ENCODE measurements at places on chromosomes 11 and 22.

- DNase-seq: no peak
Measured at GRCh38 chr22:19882446-19883381, 28.0 kb upstream of the GNB1L start.

DNA sequence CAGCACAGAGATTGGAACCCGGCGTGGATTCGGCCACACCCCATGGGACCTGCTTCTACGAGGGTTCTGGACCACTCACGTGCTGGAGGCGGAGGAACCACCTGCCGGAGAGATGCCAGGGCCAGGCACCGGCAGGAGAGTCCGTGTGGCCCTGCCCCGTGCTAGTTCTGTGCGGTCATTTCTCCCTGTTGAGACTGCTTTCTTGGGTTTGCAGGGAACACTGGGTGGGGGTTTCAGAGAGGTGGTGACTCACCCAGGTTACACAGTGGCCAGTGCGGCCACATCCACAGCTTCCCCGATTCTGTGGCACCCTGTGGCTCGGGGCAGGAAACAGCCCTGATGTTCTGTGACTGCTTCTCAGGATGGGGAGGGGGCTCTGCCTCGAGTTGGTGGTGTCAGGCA is 3.6 kb upstream of the PHLDA2 start:
- DNase-seq: no peak

GRCh38 chr11:27443227-27443626 is 29.4 kb downstream of the LGR4 start:
- DNase-seq: no peak

- DNase-seq: no peak
Measured at GRCh38 chr11:637593-638521, 788 bp downstream of the DRD4 start.

DNA sequence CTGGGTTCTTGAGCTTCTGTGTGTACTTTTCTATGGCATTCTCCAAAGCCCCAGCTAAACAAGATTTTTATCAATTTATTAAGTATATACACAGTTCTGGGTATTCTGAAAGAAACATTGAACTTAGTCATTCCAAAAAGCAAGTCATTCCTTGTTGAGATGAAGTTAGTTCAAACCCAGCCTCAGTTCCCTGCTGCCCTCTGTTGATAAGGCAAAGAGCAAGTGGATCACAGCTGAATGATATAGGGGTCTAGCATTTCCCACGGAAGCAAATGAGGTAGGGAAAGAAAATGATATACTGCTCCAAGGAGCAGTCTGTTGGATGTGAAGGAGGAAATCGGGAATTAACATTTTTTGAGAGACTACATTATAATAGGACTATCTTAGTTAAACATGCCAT is 841.8 kb upstream of the TENM4 start:
- DNase-seq: no peak

- no peak for DNase-seq
Measured at GRCh38 chr22:48630433-48630754, 1197.3 kb downstream of the BRD1 start.

DNA sequence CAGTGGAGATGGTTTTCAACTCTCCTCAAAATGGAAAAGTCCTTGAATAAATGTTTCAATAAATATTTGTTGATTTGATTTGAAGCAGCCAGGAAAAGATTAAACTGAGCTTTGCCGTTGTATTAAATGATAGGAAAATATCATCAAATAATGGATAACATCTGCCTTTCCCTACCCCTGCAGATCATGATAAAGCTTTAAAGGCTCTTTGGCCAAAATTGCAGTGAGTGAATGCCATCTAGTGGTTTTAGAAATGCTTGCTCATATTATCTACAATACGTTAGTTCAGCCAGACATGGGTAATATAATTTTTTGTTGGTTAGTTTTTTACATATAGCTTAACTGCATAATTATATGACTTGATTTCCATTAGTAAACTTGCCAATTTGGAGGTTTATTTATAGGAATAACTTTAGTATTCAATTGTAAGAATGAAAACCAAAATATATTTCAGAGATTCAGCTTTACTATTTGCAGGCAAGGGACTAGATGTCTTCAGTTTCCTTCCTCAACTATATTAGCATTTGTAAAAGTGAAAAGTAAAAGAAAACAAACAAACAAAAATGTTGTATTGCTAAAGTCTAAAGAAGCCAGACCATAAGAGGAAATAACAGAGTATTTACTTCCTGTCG is 159.2 kb downstream of the MSANTD4 start:
- peak; percentile 17 for DNase-seq

DNA sequence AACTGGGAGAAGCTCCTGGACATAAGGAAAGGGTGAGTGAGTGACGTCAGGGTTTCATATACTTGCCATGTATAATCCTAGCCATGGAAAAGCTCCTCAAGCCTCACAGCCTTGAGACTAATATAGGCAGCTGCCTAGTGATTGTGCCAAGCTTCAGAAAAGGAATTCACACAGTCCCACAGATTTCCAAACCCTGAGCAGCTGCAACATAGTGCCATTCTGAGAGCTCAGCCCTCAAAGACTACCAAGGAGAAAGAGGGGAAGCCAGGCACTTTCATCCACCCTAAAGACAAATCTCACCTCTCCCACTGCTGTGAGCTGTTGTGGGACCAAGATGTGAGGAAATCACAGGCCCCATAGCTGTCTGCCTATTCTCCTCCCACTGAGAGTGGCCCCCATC is 707.9 kb upstream of the ANO5 start:
- no peak for DNase-seq

- peak; percentile 44 for DNase-seq
Measured at GRCh38 chr11:65116370-65117205, 913 bp downstream of the ZNHIT2 start.

DNA sequence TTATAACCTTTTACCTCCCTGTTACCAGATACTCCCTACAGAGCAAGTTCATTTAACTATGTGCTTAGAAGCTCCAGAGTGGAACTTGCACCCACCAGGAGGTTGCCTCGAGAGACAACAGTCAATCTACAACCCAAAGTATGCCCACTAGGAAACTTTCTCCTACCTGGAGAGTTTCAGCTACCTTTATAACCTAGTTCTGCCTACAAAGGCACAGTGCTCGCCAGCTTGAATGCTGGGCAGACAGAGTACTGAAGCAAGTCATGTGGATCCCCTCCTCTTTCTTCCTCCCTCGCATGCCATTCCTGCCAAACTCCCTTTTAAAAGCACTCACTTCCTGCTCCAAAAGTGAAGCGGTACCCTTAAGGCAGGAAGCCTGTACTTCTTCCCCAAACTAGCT is 258.9 kb downstream of the SWAP70 start:
- no peak for DNase-seq

- DNase-seq: no peak
Measured at GRCh38 chr11:37459456-37459855, 861.4 kb upstream of the RAG2 start.

DNA sequence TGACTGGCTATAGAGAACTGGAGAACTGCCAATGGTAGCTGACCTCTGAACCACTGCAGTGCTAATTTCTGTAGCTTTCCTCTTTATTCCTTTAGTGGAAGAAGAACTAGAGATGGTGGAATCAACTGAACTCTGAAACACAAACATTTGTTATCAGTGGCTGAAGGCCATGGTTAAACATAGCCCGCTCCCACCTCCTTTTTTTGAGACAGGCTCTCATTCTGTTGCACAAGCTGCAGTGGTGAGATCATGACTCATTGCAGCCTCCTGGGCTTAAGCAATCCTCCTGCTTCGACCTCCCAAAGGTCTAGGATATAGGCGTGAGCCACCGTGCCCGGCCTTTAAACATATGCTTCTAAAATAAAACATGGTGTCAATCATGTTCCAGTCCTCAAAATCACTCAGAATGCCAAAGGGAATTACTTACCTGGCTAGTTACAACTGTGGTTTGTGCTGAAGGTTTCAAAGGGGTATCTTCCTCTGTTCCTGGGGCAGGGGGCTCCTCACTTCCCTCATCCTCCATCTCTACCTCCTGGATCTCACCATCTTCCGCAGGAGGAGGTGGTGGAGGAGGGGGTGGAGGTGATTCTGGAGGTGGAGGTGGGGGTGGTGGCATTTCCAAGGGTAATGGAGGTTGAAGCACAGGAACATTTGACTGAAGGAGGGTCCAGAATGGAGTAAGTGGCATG is 9.0 kb upstream of the AGBL2 start:
- DNase-seq: no peak

GRCh38 chr22:33666279-33666960 is 253.9 kb downstream of the LARGE1 start:
- DNase-seq: no peak

GRCh38 chr11:124869331-124869730 is 4.1 kb downstream of the ROBO3 start:
- DNase-seq: no peak

GRCh38 chr11:66856496-66857233 is at the start of gene LRFN4:
LRFN4 (plus strand) TSS chr11:66857064; CDS start chr11:66857745, 681 bp downstream.
- DNase-seq: no peak

Measured in CD4-positive, alpha-beta T cell treated with Interleukin-4 for 4 hours (primary cell).